ENCODE measurements at places on chromosomes 12 and 14. TPM values are rescaled to one million over a fixed set of nuclear protein-coding genes. Genes with fewer than 3 reads are reported as not detected.

TRIM9 gene
- 0.62 TPM for total RNA-seq

SERPINA3 gene
- 112 TPM for total RNA-seq

KCNK10 gene
- total RNA-seq = not detected

GRCh38 chr14:97196336-97196735 is 399.2 kb downstream of the VRK1 start:
- no peak for DNase-seq
